Progenitor cell of endocrine pancreas (in vitro differentiated cells): ENCODE measurements at places on chromosomes 11 and 22.

GRCh38 chr22:44024288-44024921, at the start of gene PARVB:
Gene PARVB, plus strand, starts transcription at chr22:44024302. Its CDS starts 38 bp downstream, at chr22:44024340.
- H3K4me1 ChIP-seq: peaks cover 6% of the 10 kb centered on the region
- peaks cover 32% of the 10 kb centered on the region for H3K27me3 ChIP-seq
- peak within 1 kb of the TSS; percentile 76 for H3K4me3 ChIP-seq
- peak within 1 kb of the TSS; percentile 73 for H3K27ac ChIP-seq
- DNase-seq: peak; percentile 17

DNA sequence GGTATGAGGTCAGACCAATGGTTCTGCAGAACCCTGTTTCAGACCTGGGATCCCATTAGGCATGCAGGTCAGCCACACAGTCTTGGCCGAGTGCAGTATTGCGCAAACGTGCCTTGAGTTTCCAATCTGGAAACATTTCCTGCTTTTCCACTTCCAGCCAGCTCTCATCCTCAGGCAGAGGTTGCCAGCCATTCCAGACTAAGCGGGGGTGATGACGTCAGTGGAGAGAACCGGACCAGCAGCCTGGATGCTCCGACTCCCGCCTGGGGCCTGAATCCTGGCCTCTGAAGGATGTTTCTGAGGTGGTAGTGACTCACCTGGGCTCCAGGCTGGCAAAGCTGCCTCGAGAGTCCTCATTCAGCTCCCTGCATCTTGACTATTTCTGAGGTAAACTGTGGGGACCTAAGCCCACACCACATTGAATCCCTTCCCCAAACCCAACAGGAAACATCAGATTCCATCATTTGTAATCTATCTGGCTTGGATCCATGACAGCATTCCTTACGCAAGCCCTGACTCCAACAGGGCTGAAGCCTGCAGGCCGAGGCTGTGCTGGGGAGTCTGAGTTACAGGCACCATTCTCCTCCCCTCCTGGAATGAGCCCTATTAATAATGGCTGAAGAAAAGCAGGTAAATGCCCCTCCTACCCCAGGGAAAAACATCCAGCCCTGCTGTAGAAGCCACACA, 83.0 kb downstream of the ABTB2 start:
- H3K27ac ChIP-seq: peak overlapping the region; percentile 59
- peaks cover 18% of the 10 kb centered on the region for H3K4me1 ChIP-seq
- no peaks in the 10 kb centered on the region for H3K27me3 ChIP-seq
- H3K36me3 ChIP-seq: no peaks in the 10 kb centered on the region
- DNase-seq: no peak

DNA sequence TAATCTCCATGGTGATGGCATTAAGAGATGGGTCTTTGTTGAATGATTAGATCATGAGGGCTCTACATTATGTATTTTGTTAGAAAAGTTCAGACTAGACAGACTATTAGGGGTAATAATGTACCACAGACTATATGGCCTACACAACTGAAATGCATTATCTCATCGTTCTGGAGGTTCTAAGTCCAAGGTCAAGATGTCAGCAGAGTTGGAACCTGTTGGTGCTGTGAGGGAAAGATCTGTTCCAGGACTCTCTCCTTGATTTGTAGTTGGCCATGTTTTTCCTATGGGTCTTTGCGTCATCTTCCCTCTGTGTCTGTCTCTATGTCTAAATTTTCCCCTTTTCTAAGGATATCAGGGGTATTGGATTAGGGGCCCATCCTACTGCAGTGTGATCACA, 8.4 kb upstream of the GLYATL1 start:
- H3K27ac ChIP-seq: no peak overlapping the region
- H3K4me3 ChIP-seq: no peak overlapping the region
- no peak for DNase-seq
- H3K4me1 ChIP-seq: peaks cover 32% of the 10 kb centered on the region
- no peaks in the 10 kb centered on the region for H3K27me3 ChIP-seq
- no peaks in the 10 kb centered on the region for H3K36me3 ChIP-seq

DNA sequence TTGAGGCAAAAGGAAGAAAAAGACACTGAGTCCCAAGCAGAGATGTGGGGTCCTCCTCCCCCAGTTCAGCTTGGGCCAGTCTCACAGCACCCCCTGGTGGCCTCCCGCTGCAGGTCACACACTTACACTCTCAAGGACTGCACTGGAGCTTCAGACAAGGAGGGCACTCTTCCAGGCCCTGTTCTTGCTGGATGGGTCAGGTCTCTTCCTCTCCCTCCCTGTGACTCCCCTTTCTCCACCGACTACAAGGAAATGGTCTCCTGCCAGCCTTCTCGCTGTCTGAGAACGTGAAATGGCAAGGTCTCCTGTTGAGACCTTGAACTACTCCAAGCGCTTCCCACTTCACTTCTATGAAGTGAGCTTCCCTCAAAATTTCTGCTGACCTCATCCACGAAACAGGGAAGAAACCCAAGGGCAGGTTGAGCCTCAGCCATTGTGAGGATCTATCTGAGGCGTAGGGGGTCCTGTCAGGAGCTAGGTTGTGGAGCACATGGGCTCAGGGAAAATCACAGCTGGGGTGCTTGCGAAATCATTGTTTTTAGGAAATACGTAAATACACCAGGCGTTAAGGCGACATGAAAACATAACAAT, 11.2 kb upstream of the IGLL1 start:
- H3K36me3 ChIP-seq: no peaks in the 10 kb centered on the region
- H3K27ac ChIP-seq: no peak overlapping the region
- H3K27me3 ChIP-seq: peaks cover 3% of the 10 kb centered on the region

DNA sequence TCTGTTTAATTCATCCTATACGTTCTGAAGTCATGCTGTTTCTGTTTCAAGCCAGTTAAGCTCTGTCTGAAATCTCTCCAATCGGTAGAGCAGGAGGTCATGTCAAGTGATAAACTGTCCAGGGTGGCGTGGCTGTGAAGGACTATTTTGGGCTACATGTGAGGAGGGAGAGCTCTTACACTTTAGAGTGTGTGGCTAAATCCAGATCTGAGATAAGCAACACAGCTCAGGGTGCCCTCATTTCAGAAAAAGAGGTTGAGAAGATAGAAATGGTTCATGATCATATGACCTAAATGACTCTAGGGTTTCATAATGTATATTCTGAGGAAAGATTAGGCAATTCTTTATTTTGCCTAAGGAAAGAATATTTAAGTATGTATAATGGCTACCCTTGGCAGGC, 8.4 kb downstream of the BLID start:
- H3K27ac ChIP-seq: no peak overlapping the region
- no peak overlapping the region for H3K4me3 ChIP-seq
- H3K4me1 ChIP-seq: no peaks in the 10 kb centered on the region
- peaks cover 13% of the 10 kb centered on the region for H3K27me3 ChIP-seq
- DNase-seq: no peak

- no peak overlapping the region for H3K27ac ChIP-seq
- H3K4me1 ChIP-seq: peaks cover 4% of the 10 kb centered on the region
- DNase-seq: no peak
- peaks cover 6% of the 10 kb centered on the region for H3K36me3 ChIP-seq
- no peaks in the 10 kb centered on the region for H3K27me3 ChIP-seq
Measured at GRCh38 chr22:23313791-23314567, 133.7 kb downstream of the BCR start.

DNA sequence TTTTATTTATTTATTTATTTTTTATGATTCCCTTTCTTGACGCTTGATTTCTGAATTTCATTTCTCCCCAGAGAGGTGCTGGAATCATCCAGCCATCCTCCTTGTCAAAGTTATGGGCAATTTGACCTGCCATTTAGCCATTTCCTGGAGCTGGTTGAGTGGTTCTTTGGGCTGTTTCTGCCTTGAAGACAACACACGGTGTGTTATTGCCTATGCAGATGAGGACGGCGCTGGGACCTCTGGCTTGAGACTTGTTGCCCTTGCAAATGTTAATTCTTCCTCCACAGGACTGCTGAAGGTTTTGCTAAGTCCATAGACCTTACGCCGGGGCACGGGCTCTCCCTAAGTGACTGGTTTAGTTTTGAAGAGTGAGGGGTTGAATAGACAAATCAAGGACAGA, 147.9 kb upstream of the PLET1 start:
- no peak for DNase-seq
- H3K27ac ChIP-seq: no peak overlapping the region
- H3K4me1 ChIP-seq: no peaks in the 10 kb centered on the region

GRCh38 chr11:133965031-133965601, 8.3 kb upstream of the IGSF9B start:
- H3K27ac ChIP-seq: no peak overlapping the region
- no peak for DNase-seq
- H3K36me3 ChIP-seq: no peaks in the 10 kb centered on the region
- no peaks in the 10 kb centered on the region for H3K4me1 ChIP-seq
- H3K4me3 ChIP-seq: no peak overlapping the region
- H3K27me3 ChIP-seq: peaks cover 85% of the 10 kb centered on the region

GRCh38 chr11:127651175-127651887, 650.8 kb upstream of the KIRREL3 start:
- no peaks in the 10 kb centered on the region for H3K36me3 ChIP-seq
- no peak for DNase-seq
- H3K4me1 ChIP-seq: peaks cover 9% of the 10 kb centered on the region
- no peak overlapping the region for H3K27ac ChIP-seq

- peaks cover 3% of the 10 kb centered on the region for H3K27me3 ChIP-seq
- peaks cover 2% of the 10 kb centered on the region for H3K4me1 ChIP-seq
- no peak overlapping the region for H3K27ac ChIP-seq
- DNase-seq: no peak
Measured at GRCh38 chr11:1879342-1879940, 12.3 kb downstream of the PRR33 start.

DNA sequence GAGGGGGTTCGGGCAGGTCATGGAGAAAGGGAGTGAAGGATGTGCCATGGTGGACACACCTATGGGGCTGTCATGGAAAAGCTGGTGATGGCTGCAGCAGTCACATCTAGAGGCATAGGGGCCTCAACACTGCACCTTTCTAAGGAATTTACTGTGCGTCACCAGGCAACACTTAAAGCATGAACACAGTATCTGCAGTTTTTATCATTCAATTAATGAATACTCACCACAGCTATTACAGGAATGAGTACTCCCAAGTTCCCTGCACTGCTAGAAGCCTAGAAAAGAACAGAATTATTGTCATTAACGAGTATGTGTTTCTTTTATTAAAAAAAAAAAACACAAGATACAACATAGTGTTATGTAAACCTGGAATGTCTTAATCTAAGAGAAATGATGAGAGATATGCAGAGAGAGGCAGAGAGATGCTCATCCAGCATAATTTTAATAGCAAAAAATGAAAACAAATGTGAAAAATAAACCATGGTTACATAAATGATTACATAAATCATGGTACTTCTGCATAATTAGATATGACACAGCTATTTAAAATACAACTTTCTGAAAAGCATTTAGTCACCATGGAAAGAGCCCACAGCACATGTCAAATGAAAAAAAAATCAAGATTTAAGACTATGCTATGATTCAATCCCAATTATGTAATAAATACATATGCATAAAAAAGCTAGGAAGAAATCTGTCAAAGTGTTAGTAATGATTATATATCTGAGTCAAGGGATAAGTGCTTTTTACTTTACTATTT, 19.2 kb downstream of the SERPIND1 start:
- no peak for DNase-seq
- no peaks in the 10 kb centered on the region for H3K27me3 ChIP-seq
- H3K27ac ChIP-seq: no peak overlapping the region
- peaks cover 16% of the 10 kb centered on the region for H3K36me3 ChIP-seq

GRCh38 chr11:66674964-66675602, 2.6 kb downstream of the RBM4B start:
- peaks cover 29% of the 10 kb centered on the region for H3K4me1 ChIP-seq
- H3K27me3 ChIP-seq: no peaks in the 10 kb centered on the region
- DNase-seq: no peak
- peak overlapping the region; percentile 50 for H3K4me3 ChIP-seq
- H3K36me3 ChIP-seq: peaks cover 11% of the 10 kb centered on the region

GRCh38 chr11:122190768-122191167, 74.8 kb upstream of the BLID start:
- H3K36me3 ChIP-seq: no peaks in the 10 kb centered on the region
- DNase-seq: no peak
- no peak overlapping the region for H3K27ac ChIP-seq
- H3K4me3 ChIP-seq: no peak overlapping the region

GRCh38 chr11:61954851-61955421, 4.8 kb downstream of the BEST1 start:
- DNase-seq: no peak
- peaks cover 2% of the 10 kb centered on the region for H3K36me3 ChIP-seq
- H3K4me3 ChIP-seq: no peak overlapping the region
- peaks cover 24% of the 10 kb centered on the region for H3K27me3 ChIP-seq
- H3K4me1 ChIP-seq: no peaks in the 10 kb centered on the region

DNA sequence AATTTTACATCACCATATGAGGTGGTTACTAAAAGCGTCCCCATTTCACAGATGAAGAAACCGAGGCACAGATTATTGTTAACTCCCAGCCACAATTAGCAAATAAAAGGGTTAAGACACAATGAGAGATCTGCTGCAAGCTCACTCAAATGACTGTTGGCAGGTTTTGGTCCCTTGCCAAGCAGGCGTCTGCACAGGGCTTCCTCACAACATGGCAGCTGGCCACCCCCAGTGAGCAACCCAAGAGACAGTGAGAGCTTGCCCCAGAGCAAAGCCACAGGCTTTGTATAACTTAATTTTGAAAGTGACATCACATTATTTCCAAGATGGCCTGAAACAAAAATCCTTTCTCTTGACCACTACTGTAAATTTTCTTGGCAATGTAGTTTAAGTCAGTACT, 217.6 kb downstream of the NTM start:
- no peak overlapping the region for H3K4me3 ChIP-seq
- no peak overlapping the region for H3K27ac ChIP-seq
- no peaks in the 10 kb centered on the region for H3K36me3 ChIP-seq
- DNase-seq: no peak
- peaks cover 6% of the 10 kb centered on the region for H3K4me1 ChIP-seq

DNA sequence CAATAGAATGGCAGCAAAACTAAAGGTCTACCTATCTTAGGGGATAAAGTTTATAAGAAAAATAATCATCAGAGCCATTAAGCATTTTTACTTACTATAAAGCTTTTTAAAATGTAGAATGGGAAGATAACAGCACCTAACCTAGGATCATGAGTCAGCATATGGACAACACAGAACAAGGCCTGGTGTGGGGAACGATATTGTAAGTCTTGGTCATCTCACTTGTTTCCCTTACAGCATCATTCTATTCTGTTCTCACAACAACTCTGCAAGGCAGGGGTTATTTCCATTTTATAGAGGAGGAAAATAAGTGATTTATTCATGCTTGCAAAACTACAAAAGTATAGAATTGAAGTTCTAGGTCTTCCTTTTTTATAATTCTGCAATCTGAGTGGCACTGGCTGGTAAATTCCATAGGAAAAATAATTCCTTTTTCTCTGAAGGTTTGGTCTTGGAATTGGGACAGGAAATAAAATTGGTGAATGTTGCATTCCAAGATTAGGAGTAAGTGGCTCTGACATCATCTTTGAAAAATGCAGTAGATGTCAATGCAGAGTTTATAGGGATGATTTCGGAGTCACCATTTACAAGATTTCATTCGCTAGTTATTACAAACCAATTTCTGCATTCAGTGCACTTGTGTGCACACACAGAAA, 423.0 kb downstream of the DYNC2H1 start:
- peaks cover 13% of the 10 kb centered on the region for H3K4me1 ChIP-seq
- H3K36me3 ChIP-seq: no peaks in the 10 kb centered on the region
- no peak for DNase-seq
- H3K4me3 ChIP-seq: no peak overlapping the region

GRCh38 chr11:75333807-75334140, 17.7 kb downstream of the ARRB1 start:
- no peaks in the 10 kb centered on the region for H3K27me3 ChIP-seq
- H3K27ac ChIP-seq: no peak overlapping the region
- DNase-seq: no peak
- no peak overlapping the region for H3K4me3 ChIP-seq
- H3K4me1 ChIP-seq: peaks cover 29% of the 10 kb centered on the region

GRCh38 chr11:29135504-29135903, 881.3 kb downstream of the KCNA4 start:
- H3K4me3 ChIP-seq: no peak overlapping the region
- no peak for DNase-seq
- H3K27ac ChIP-seq: no peak overlapping the region
- H3K27me3 ChIP-seq: no peaks in the 10 kb centered on the region
- H3K36me3 ChIP-seq: no peaks in the 10 kb centered on the region
- H3K4me1 ChIP-seq: no peaks in the 10 kb centered on the region
